Renal cortical epithelial cell (primary cell): ENCODE measurements at places on chromosomes 16 and 17.

DNA sequence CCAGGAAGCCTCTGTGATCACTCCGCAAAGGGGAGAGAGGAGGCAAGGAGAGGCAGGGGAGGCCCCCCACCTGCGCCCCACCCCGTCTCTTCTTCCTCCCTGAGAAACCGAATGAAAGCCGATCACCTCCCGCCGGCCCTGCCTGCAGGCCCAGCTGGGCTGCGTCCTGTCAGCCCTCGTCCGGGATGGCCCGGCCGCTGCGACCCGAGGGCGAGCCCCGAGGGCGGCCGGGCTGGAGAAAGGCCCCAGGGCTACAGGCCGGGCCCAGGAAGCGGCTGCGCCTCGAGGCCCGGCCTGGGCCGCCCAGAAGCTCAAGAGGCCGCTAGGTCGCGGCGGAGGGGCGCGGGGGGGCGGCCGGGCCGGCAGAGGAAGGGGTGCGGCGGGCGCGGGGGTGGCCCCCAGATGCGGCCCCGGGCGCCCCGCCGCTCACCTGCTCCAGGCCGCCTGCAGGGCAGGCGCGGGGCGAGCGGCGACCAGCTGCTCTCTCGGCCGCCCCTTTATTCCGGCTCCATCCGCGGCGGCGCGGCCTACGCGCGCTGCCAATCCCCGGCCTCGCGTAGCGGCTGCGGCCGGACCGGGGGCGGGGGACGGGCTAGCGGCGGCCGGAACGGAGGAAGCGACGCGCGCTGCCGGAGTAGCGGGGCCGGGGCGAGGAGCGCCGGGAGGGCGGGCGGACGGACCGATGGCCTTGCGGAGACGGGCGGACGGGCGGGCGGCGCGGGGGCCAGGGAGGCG lies at the start of gene ZNF319:
Gene ZNF319 (minus strand): TSS at position 702 of the 735 bp plus-strand sequence. CDS start 2,407 bp downstream, outside the sequence.
- no peak for DNase-seq

GRCh38 chr16:51666821-51667220 lies 515.8 kb upstream of the SALL1 start:
- peak; percentile 66 for DNase-seq

DNA sequence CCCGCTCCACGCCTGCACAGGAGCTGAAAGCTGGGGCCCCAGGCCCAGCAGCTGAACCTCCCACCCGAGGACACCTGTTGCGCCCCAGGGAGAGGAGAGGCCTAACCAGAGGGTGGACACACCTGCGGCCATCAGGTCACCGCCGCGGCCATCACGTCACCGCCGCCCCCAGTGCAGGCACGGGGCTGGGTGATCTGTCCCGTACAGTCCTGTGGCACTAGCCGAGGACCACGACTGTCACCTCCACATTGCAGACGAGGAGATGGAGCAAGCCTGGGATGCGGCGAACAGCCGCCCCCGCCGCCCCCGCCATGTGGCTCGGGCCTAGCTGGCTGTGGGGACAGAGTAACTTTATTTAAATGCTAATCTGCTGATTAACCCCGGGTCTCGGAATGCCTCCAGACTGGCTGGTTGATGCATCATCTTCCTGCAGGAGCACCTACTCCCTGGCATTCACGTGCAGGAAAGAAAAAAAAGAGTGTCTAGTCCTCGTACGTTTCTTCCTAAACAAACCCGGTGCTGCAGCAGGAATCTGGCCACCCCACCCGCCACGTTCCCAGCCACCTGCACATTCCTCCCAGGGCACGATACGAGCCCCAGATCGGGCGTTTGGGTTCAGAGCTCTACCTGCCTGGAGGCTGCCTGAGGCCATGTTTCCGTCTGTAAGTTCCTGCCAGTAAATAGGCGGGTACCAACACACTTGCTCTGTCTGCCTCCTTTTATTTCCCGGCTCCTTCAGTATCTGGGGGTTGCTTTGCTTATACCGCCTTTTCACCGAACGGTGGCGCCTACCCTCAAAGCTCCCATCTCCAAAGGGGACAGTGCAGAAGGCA lies 29.9 kb downstream of the PIEZO1 start:
- peak; percentile 32 for DNase-seq

- no peak for DNase-seq
Measured at GRCh38 chr16:85284141-85284817, 172.0 kb upstream of the CIBAR2 start.

DNA sequence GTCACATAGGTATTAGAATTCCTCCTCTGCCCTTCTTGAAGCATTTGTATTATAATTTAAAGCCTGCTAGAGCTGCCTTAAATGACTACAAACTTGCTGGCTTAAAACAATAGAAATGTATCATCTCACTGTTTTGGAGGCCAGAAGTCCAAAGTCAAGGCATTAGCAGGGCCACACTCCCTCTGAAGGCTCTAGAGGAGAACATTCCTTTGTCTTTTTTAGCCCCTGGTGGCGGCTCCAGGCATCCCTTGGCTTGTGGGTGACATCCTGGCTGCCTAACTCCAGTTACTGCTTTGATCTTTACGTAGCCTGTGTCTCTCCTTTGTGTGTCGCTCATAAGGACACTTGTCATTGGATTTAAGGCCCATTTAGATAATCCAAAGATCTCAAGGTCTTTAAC lies 186.6 kb upstream of the SALL1 start:
- no peak for DNase-seq

DNA sequence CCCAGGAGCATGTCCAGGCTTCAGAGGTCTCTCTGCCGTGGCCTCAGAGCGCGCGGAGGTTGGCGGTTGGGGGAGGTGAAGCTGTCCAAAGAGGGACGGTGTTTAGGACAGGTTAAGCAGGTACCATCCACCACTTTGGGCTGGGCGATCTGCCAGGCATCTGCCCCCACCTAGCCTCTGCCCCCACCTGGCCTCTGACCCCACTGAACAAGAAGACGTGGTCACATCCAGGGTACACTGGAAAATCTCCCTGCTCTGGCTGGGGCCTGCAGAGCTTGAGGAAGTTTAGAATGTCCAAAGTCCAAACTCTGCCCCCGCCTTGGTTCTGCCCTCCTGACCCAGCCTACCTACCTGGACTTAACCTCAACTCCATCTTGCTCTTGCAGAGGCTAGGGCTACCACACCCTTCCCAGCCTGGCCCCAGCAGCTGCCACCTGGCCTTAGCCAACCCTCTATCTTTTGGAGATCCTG lies 1.6 kb downstream of the ITGA3 start:
- DNase-seq: no peak

DNA sequence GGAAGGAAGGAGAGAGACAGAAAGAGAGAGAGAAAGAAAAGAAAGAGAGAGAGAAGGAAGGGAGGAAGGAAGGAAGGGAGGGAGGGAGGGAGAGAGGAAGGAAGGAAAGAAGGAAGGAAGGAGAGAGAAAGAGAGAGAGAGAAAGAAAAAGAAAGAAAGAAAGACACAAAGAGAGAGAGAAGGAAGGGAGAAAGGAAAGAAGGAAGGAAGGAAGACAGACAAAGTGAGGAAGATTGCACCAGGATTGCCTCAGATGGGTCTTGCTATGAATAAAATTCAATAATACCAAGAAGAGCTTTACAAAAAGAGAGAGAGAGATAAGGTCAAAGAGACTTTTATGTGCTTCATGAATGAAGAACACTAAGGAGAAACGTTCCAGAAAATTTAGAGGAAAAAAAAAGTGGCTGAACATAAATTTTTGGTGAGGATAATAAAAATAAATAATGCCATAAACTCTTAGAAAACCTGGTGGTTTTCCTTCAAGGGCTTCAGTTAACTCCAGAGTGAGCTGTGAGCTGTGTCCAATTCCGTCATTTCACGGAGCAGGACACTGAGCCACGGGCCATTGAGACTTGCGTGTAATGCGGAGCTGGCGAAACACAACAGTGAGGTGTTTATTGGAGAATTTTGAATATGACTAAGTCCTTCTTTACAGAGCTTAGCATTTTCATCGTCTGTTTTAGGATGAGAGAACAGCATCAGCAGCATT lies 72.7 kb upstream of the TNRC6C start:
- DNase-seq: no peak

DNA sequence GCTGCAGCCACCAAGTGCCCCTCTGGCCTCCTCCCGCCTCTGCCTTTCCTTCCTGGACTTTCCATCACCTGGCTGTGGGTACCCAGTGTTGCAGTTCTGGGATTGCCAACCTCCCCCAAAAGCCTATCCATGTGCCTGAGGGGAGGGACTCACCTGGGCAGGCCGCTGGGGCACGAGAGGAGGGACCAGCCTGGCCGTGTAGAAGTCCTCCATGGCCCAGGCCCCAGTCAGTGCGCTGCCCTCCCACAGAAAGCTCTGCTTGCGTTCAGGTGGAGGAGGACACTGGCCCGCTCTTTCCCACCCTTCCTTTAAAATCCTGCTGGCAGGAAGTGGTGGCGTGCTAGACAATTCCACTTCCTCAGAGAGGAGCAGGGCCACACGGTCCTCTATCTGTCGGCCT lies 14.2 kb downstream of the SLX4 start:
- no peak for DNase-seq

- DNase-seq: peak; percentile 95
Measured at GRCh38 chr17:40486522-40487370, 14.7 kb downstream of the TNS4 start.

- no peak for DNase-seq
Measured at GRCh38 chr17:28295677-28296578, 23.1 kb upstream of the TMEM97 start.

- DNase-seq: no peak
Measured at GRCh38 chr16:89113152-89113547, 19.5 kb downstream of the ACSF3 start.

DNA sequence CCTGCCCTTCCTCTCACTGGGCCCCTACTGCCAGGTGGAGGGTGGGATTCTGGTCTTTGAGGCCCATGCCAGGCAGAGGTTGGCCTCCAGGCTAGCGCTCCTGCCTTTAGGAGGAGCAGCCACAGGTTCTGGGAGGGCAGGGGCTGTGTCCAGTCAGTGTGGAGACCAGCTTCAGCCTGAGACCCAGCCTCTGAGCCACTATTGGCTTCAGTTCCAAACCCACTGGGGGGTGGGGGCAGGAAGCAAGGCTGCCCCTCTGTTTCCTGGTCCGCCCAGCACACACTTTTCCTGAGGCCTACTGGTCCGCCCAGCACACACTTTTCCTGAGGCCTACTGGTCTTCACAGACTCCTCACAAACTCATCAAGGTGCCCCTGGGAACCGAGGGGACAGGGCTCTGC lies 16.4 kb downstream of the SLC5A10 start:
- DNase-seq: no peak

GRCh38 chr16:23584186-23585076 lies 11.7 kb downstream of the NDUFAB1 start:
- no peak for DNase-seq

DNA sequence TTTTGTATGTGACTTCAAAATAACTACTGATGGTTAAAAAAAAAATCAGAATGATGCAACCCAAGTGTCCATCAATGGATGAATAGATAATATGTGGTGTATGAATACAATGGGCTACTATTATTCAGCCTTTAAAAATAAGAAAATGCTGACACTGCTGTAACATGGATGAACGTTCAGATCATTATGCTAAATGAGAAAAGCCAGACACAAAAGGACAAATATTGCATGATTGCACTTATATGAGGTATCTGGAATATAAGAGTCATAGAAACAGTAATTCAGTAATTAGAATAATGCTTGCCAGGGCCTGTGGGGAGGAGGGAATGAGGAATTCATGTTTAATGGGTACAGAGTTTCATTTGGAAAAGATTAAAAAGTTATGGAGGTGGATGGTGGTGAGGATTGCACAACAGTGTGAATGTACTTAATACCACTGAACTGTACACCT lies 25.4 kb downstream of the TENT4B start:
- DNase-seq: no peak

DNA sequence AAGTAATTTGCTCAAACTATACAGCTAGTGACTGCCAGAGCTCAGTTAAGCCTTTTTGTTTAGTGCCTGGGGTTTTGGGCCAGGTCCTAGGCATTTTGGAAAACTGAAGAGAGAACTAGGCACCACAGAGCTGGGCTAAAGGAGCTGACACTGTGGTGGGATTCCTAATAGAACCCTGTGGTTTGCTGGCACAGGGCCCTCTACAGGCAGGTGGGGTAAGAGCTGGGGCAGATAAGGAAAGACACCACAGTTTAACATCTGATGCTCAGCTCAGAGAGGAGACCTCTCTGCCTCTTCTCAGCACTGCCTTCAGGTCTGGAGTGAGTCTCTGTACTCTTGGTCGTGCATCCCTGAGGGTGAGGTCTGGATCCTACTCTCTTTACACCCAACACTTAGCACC lies 121.2 kb downstream of the SNX11 start:
- no peak for DNase-seq
